IPS DF 6.9 (cell line): ENCODE measurements at places on chromosomes 3 and 15.
A peak's percentile ranks its signal among the peaks of the same experiment; 100 is the strongest.

DNA sequence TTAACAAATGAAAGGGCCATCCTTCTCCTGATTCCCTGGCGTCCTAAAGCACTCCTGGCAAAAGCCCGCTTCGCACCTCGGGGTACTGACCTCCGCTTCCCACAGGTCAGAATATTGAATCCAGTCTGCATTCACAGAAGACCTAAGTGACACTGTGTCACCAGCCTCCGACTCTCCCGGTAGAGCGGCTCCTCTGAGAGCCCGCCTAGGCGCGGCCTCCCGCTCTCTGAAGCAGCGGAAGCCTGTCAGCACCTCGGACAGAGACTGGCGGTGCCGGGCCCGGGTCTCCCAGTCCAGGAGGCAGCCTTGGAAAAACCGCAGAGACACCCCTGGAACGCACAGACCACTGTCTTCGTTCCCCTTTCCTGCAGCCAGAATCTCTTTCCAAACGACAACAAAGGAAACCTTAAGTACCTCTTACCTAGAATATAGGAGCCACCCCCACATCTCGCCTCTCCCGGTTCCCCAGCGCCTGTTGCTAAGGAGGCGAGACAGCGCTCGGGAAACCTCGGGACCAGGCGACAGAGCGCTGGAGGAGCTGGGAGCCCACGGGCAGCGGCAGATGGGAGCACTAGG, 1.2 kb downstream of the GABRB3 start:
- peak overlapping the region; percentile 73; the same call in 1 of the 2 replicates for H3K4me3 ChIP-seq
- H3K36me3 ChIP-seq, result no peaks in the 10 kb centered on the region
- DNase-seq, result no peak
- H3K27me3 ChIP-seq, result no peaks in the 10 kb centered on the region
- H3K27ac ChIP-seq, result no peak overlapping the region

- H3K4me1 ChIP-seq, result no peaks in the 10 kb centered on the region
- no peak overlapping the region for H3K4me3 ChIP-seq
- no peaks in the 10 kb centered on the region for H3K27me3 ChIP-seq
- H3K36me3 ChIP-seq, result no peaks in the 10 kb centered on the region
- no peak overlapping the region for H3K27ac ChIP-seq
Observed at GRCh38 chr3:174949523-174949922, 90.4 kb downstream of the NAALADL2 start.

GRCh38 chr3:66851894-66852613, 146.1 kb upstream of the KBTBD8 start:
- no peak for DNase-seq
- H3K27ac ChIP-seq, result no peak overlapping the region
- no peaks in the 10 kb centered on the region for H3K27me3 ChIP-seq
- H3K4me3 ChIP-seq, result no peak overlapping the region
- H3K4me1 ChIP-seq, result no peaks in the 10 kb centered on the region

DNA sequence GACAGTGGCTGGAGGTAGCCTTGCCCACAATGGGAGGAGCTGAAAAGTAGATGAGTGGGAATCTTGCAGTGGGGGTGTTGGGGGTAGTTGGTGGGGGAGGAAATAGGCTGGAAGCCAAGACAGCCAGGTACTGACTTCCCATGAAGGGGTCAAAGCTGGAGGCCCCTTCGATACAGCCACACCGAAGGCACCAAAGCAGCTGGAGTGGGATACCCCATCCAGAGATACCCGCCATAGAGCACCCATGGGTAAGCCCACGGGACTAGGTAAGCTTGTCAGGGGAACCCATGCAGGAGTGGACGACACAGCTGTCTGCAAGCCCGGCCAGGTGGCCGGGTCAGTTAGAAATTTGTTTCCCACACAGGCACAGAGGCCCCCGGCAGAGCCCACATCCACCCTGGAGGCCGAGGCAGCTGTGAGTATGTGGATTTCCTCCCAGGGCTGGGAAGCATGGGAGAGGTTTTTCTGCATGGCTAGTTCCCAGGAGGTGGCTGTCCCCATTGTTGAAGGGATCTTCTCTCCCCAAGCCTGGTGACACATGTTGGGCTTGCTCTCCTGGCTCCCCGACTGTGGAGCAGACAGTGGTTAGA, 28.6 kb downstream of the PRR23E start:
- no peak for DNase-seq
- H3K27me3 ChIP-seq, result no peaks in the 10 kb centered on the region
- no peaks in the 10 kb centered on the region for H3K36me3 ChIP-seq
- no peak overlapping the region for H3K4me3 ChIP-seq

GRCh38 chr15:38086611-38087010, 152.2 kb downstream of the TMCO5A start:
- DNase-seq, result no peak
- H3K36me3 ChIP-seq, result no peaks in the 10 kb centered on the region
- H3K27ac ChIP-seq, result no peak overlapping the region
- H3K4me1 ChIP-seq, result no peaks in the 10 kb centered on the region

GRCh38 chr3:10700821-10701220, 115.2 kb upstream of the SLC6A11 start:
- no peaks in the 10 kb centered on the region for H3K27me3 ChIP-seq
- H3K4me1 ChIP-seq, result no peaks in the 10 kb centered on the region; the same call in 1 of the 2 replicates
- DNase-seq, result no peak
- H3K4me3 ChIP-seq, result no peak overlapping the region
- H3K36me3 ChIP-seq, result no peaks in the 10 kb centered on the region

DNA sequence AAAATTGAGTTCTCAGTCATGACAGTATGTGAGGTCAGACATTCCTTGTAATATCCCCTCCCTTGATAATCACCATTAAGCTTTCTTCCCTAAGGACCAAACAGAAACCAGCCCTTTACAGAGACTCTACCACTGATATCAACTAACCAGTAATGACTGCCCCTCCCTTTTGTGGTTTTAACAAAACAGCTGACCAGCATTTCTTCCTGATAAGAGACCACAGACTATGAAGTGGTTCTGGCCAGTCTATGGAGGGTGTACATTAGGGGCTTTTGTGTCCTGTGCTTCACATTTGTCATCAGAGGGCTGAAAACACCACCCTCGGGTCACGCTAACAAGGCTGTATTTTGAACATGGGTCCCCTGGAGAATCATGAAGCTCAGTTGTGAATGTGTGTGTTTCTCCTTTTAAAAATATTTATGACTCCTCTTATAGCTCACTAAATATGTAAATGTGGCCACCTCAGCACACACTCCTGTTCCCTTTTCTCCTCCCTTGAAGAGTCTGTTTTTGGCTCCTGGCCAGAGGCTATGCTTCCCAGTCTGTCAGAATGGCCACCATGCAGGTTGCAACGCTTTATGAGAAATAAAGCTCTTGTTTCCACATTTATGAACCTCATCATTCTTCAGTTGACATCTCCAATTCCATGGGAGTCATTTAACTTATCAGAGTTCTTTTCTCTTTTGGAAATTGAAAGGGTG, 239.3 kb downstream of the CPNE4 start:
- DNase-seq, result no peak
- H3K4me1 ChIP-seq, result peaks cover 1% of the 10 kb centered on the region; the same call in 1 of the 2 replicates
- H3K36me3 ChIP-seq, result no peaks in the 10 kb centered on the region
- no peak overlapping the region for H3K4me3 ChIP-seq

DNA sequence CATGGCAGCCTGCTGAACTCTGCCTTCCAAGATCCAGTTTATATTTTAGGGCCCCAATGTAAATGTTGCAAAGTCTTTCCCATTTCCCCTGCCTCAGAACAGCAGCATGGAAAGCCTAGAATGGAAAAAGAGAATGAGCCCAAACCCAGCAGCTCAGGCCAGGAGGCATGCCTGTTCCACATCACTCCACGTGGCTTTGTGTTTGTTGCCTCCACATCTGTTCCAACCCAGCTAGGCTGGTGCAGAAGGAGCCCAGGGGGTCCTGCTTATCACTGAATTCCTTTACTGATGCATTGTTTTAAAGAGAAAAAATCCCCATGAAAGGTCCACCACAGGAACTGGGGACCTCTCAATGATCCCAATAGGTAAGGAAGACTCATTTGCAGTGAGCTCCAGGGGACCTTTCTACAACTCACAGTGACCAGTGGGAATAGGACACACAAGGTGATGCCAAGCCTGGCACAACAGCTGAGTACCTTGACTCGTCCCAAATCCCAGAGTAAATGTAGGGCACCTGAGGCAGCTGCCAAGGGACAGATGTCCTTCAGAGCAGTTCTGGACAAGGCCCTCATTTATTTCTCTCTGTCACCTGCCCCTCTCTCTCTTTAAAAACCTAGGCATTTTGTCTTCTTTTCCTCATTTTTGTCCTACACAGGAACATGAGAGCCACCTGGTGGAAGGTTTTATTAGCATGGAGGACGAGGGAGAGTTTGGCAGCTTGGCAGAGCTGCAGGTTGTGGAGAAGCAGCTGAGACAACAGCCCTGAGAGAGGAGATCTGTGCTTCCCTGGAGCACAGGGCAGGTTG, 41.7 kb upstream of the ADAMTS17 start:
- no peak overlapping the region for H3K27ac ChIP-seq
- no peaks in the 10 kb centered on the region for H3K27me3 ChIP-seq
- no peak for DNase-seq
- no peaks in the 10 kb centered on the region for H3K4me1 ChIP-seq
- no peaks in the 10 kb centered on the region for H3K36me3 ChIP-seq

DNA sequence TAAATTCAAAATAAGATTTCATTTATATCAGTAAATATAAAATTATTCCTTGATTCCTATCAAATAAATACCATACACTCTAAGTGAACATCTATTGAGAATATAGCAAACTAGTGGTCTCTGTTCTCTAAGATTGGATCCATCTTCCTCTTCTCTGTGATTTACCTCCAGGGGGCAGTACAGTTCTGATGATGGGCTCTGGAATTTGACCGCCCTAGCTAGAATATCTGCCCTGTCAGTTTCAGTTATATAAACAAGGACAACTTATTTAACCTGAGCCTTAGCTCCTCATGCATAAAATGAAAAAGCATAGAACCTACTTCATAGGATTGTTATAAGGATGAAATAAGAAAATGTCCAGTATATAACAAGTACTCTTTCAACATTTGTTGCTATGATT, 171.1 kb upstream of the CCDC54 start:
- no peak overlapping the region for H3K27ac ChIP-seq
- H3K27me3 ChIP-seq, result no peaks in the 10 kb centered on the region
- H3K36me3 ChIP-seq, result no peaks in the 10 kb centered on the region
- no peaks in the 10 kb centered on the region for H3K4me1 ChIP-seq
- peak; percentile 16 for DNase-seq
